MV-4-11 (cell line): ENCODE measurements at places on chromosomes 13 and 19.
A peak's percentile ranks its signal among the peaks of the same experiment; 100 is the strongest.

GRCh38 chr13:28117689-28118377, 17.5 kb upstream of the FLT3 start:
- no peak for DNase-seq

DNA sequence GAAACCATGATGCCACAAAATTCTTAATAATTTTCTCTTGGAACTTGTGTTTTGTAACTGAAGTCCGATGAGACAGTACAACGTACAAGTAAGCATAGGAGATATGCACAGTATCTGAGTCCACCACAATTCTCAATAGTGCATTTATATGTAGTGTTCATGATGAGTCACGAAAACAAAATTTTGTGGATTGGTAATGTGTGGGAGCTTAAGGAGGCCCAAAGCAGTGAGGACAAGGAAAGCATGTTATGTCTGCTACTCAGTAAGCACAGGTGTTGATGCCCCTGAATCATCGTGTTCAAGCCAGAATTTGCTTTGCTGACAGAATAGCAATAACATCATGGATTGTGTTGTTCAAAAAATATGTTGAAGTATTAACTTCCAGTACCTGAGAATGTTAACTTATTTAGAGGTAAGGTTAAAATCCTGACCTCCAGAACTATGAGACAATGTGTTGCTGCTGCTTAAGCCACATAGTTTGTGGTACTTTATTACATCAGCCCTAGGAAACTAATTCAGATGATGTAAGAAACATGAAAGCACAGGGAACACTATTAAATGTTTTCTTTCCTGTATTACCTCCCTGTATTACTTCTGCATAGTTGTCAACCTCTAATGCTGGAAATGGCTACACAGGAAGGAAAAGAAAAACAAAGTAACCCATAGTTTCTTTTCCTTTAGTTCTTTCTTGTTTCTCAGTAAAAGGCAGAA, 201.3 kb downstream of the SLITRK6 start:
- DNase-seq: no peak

GRCh38 chr13:40874138-40874779, 84.8 kb downstream of the SLC25A15 start:
- peak; percentile 30 for DNase-seq

DNA sequence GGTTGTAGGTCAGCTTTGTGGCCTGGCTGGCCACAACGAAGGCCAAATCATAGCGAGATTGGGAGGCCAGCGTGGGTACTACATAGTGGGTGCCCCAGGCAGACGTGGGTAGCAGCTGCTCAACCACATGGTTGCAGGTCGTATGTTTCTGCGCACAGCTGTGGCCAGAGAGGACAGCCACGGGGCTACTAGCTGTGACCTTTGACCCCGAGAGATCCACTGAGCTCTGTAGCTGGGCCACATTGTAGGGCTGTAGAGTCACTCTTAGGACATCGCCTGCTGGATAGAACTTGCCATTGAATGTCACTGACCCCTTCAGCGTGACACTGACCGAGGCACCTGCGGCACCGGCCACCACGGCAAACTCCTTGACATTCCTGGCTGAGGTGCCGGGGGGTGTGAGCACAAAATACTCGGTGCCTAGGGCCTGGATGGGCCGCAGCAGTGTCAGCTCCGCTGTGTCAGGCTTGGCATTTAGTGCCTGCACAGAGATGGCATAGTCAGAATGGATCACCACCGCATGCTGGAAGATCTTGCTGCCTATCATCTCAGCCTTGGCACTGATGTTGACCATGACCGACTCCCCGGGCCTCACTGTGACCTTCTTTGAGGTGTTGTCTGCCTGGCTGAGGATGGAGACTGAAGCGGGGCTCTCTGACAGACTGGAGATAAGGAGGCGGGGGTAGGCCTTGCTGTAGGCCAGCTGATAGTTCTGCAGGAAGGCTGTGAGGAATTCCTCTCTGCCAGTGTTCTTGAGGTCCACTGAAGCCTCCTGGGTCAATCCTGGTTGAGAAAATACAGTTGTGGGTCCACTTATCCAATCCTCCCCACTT, 6.7 kb downstream of the FCGBP start:
- no peak for DNase-seq

GRCh38 chr13:113142876-113143275, 15.6 kb upstream of the PROZ start:
- DNase-seq: no peak

GRCh38 chr13:92317066-92317465, 909.5 kb upstream of the GPC6 start:
- DNase-seq: no peak

- no peak for DNase-seq
Observed at GRCh38 chr13:86689911-86690310, 890.7 kb upstream of the SLITRK6 start.

- DNase-seq: no peak
Observed at GRCh38 chr13:50787316-50788195, 55.9 kb downstream of the DLEU7 start.

DNA sequence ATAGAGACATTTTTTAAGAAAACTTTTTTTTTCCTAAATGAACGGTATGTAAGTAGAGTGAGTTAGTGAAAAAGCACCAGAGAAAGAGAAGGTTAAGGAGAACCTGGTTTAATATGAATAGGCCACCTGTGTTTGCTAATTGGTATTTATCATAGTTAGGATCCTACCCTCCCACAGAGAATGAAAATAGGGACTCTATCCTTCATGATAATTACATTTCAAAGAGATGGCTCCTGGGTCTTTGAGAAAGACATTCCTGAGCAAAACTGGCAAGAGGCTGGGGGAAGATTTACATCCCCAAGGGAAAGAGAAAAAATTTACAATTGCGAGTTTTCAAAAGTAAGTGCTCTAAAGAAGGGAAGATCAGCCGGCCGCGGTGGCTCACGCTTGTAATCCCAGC, 1284.5 kb downstream of the SLITRK1 start:
- DNase-seq: no peak

- no peak for DNase-seq
Observed at GRCh38 chr13:28147495-28147894, 9.2 kb downstream of the PAN3 start.

GRCh38 chr19:55368701-55369563, 1.3 kb downstream of the IL11 start:
- DNase-seq: no peak
